Stimulated activated CD4-positive, alpha-beta T cell treated with anti-CD3 and anti-CD28 coated beads, TNF-alpha, amount 100 ng/mL, for 24 hours (primary cell): ENCODE measurements at places on chromosomes 6 and 20.

DNA sequence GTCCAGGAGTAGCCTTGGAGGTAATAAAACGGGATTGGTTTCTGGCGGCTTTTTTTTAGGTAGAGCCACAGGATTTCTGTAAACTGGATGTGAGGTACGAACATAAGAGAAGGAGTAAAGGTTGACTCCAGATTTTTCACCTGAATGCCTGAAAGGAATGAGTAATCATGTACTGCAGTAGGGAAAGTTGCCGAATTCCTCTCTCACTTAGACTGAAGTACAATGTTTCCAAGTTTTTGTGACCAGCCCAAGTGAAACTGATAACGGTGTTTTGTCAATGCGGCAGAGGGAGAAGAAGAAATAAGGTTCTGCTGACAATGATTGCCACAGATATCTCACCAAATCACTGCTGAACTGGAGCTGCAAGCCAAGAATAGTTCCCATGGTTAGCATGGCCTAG is 75.0 kb downstream of the VTA1 start:
- DNase-seq, result no peak

DNA sequence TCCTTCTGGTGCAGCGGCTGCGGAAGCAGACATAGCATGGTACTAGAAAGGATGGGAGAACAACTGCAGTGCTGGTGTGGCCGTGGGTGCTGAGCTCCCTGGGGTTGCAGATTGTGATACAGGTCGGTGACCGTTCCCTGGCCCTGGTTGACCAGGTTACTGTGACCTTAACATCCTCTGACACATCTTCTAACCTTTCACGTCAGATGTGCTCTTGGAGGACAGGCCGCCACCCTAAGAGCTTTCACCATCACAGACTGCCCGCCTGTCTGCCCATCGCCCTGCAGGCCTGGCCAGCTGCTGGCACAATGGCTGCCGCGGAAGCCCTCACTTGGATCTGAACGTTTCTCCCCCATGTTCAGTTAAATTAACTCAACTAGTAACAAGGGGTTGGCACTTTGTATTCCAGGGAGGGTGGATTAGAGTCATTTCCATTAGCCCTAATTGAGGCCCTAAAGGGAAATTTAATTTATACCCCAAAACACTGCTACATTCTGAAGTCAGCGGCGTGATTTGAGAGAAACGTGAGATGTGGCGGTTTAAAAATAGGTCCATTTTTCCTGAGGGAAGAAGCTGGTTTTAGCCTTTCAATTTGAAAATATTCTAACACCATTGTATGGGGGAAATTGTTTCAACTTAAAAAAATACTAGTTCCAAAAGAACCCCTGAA is 443.9 kb upstream of the CDH4 start:
- DNase-seq, result no peak

DNA sequence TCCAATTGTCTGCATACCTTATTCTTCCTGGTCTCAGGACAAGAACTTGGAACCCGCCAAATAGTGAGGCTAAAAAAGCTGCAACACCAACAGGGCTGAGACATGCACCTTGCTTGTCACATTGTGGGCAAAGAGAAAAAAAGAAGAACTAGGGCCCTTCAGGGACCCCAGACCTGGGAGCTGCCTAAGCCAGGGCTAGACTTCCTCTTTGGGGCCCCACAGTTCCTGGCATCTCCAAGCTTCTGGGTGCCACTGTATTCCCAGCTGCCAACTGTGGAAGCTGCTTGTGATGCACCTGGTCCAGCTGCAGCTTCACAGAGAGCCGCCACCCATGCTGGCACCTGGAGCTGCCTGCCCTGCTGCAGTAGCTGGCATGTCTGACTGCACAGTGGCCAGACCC is 370.6 kb downstream of the CD83 start:
- no peak for DNase-seq

DNA sequence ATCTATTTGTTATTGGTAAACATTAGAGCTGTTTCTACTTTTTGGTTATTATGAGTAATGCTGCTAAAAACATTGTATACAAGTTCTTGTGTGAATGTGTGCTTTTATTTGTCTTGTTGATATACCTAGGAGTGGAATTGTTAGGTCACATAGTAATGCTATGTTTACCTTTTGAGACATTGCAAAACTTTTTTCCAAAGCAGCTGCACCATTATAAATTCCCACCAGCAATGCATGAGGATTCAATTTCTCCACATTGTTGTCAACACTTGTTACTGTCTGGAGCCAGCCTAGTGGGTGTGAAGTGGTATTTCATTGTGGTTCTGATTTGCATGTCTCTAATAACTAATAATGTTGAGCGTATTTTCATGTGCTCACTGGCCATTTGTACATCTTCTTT is 145.9 kb downstream of the CCDC170 start:
- no peak for DNase-seq

DNA sequence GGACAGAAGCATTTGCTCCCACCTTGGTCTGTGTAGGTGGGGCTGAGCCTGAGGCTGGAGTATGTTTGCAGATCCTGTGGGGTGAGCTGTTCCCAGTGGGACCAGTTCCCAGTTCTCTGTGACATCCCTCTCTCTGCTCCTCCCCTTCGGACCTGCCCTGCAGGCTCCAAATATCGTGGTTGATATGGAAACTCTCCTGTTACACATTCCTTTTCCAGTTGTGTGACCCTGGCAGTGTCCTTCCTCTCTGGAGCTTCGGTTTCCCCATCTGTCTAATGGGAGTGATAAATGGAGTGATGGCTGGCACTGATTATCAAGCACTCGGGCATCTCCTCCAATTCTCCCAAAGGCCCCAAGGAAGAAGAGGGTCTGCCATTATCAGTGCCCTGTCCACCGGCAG is 15.7 kb upstream of the TGM2 start:
- no peak for DNase-seq

GRCh38 chr20:38804682-38805501 is 605 bp upstream of the PPP1R16B start:
- DNase-seq, result no peak

- no peak for DNase-seq
Observed at GRCh38 chr6:68779366-68779765, 144.3 kb downstream of the ADGRB3 start.

DNA sequence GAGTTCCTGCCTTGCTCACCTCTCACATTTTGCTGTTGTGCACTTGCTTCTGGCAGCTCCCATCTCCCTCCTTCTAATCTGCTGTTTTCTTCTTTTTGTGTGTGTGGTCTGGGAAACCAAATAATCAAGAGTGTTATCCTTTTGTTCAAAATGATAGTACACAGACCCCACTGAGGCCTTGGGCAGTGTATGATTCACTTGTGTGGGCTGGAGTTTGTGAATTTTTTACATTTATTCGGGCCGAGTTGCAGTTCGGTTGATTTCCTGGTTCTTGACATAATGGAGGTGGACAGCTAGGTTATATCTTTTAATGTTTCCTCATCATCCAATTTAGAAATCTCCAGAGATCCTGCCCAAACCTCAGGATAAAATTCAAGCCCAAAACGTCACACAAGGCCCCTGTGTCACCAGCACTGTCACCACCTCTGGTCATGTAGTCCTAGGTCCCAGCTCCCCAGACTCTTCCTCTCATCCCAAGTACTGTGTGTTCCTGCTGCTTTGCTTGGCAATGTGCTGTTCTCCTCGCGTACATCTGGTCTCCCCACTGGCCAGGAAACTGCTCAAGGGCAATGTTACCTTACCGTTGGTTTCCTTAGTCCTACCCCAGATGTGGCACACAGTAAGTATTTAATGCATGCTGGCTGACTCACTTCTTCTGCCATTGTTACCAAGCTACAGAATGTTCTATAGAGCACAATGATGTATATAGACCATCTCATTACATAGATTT is 55.7 kb upstream of the PHACTR2 start:
- no peak for DNase-seq

DNA sequence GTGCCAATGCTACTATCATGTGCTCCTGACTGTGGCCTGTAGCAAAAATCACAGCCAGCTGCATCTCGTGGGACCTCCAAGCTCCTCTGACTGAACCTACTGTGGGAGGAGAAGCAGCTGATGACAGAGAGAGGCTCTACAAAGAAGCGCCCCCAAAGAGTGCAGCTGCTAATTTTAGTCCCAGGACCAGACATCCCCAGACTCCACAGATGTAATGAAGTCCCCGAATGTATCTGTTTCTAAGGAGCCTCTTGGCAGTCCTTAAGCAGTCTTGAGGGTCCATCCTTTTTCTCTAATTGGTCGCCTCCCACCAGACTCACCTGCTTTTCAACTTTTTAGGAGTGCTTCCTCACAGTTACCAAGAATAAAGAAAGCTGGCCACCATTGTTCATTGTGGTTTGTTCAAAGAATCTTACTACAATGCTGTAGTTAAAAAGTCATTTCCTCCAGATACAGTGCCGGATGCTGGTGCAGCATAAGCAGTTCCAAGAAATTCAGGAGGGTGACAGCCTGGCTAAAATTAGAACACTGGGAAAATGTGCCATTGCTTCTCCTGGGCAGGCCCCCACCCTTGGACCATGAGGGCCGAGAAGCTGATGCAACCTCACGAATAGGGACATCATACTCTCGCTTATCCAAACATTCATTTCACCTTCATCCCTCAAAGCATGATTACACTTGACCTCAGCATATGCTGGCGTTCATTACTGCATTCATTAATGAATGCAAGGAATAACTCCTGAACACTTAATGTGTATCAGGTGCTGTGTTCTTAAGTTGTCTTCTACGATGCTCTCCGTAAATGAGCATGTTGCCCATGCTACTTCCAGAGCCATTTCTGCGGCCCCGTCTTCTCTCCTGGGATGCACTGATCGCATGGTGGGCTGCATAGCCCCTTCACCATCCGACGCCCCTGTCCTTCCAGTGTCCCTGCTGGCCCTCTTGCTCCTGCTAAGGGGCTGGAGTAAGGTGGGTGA is 66.4 kb downstream of the LY86 start:
- DNase-seq, result peak; percentile 46

DNA sequence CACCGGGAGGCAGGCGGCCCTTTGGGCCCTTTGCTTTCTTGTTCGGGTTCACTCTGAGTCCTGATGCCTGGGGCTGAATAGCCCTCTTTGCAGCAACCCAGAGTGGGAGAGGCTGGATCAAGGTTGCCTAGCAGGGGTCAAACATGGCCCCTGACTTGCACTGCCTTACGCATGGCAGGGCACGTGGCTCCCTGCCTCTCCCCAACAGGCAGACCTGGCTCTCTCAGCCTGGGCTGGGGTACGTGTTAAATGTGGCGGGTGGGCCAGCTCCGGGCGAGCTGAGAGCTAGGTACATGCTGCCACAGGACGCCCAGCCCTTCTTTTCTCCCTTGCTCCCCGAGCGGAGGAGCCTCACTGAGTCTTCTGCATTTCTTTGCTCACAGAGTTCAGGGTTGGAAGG is 7.3 kb downstream of the C6orf132 start:
- DNase-seq, result no peak

DNA sequence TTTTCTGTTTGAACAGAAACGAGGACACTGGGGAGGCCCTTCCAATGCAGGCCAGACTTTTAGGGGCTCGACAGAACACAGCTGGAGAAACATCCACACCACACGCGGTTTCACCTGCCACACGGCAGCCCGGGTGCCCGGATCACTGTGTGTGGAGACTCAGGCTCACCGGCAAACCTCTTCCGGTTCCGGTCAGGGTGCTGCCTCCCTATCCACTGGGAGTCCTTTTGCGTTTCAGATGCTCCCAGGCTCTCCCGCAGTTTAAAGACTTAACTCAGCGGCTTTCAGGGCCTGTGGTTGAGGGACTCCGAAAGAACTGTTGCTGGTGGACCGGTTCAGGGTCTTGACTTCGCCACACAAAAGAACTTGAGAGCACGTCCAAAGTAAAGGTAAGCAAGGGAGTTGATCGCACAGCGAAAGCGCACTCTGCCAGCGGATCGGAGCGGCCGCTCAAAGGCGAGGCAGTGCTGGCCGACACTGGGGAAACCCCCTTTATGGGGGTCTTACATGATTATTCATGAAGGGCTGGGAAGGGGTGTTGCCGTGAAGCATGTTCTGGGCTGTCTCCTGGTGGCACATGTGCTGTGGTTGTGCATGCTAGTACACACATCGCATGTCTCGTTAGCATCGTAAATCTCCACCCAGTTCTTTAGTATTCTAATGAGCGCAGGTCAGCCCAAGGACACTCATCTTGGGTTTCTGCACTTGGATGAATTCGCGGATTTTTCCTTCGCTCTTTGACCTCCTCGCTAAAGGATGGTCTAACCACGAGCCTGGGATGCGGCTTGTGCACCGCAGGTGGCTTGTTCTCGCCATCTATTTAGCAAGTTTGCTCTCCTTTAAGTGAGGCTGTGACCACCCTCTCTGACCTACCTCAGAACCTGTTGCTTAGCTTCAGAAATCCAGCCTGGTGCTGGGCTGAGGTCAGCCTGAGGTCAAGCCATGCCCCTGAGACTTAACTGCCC is 180.3 kb downstream of the CDH26 start:
- no peak for DNase-seq

DNA sequence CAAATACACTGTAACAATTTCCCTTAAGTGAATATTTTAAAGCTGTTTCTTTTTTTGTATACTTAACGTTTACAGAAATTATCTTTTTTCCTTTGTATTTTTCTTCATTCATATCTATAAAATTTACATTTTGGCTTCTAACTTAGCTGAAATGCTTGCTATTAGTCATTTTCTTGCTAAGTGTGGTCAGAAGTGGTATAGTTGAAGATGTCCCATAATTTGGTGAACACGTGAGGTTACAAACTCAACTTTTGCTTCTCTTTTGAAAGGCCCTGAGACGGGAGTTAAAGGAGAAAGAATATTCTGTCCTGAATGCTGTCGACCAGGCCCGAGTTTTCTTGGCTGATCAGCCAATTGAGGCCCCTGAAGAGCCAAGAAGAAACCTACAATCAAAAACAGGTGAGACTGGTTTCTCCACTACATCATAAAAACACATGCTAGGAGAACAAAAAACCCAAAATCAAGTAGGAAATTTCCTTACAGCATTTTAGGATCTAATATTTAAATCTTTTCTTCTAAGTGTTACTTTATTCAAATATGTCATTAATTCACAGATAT is 445.0 kb downstream of the UTRN start:
- no peak for DNase-seq
